ENCODE measurements at places on chromosomes 3 and 15. TPM values are rescaled to one million over a fixed set of nuclear protein-coding genes. Genes with fewer than 3 reads are reported as not detected.

GRCh38 chr3:112579232-112579631, 17.4 kb downstream of the SLC35A5 start:
- no peak for DNase-seq

DCLK3 gene
- total RNA-seq = 1.4 TPM

APBA2 gene
- total RNA-seq = 12.8 TPM

- DNase-seq = no peak
These were observed 191.3 kb downstream of the FOXP1 start for GRCh38 chr3:71392251-71392650.

DNA sequence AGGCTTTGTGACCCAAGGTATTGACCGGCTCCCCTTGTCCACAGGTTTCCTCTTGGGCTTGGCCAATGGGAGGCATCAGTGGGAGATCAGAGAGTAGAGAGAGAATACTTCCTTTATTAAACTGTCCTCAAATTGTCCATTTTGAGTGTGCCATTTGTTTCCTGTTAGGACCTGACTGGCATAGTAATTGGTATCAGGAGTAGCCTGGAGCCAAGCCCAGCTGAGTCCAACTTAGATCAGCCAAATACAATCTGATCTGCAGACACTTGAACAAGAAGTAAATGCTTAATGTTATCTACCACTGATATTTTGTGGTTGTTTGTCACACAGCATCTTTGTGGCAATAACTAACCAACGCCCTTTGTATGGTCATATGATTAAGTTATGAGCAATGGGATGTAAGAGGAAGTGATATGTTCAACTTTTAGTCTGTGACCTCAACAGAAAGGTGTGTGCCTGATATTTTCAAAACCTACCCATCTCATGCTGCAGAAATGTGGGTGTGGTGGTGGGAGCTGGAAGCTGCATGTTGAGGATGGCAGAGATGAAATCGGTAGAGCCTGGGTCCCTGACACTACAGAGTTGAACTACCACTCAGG, 13.3 kb downstream of the MYD88 start:
- no peak for DNase-seq

ABTB1 gene
- total RNA-seq = 11.4 TPM

GRCh38 chr3:131242201-131242600, 139.4 kb upstream of the NUDT16 start:
- no peak for DNase-seq

DNA sequence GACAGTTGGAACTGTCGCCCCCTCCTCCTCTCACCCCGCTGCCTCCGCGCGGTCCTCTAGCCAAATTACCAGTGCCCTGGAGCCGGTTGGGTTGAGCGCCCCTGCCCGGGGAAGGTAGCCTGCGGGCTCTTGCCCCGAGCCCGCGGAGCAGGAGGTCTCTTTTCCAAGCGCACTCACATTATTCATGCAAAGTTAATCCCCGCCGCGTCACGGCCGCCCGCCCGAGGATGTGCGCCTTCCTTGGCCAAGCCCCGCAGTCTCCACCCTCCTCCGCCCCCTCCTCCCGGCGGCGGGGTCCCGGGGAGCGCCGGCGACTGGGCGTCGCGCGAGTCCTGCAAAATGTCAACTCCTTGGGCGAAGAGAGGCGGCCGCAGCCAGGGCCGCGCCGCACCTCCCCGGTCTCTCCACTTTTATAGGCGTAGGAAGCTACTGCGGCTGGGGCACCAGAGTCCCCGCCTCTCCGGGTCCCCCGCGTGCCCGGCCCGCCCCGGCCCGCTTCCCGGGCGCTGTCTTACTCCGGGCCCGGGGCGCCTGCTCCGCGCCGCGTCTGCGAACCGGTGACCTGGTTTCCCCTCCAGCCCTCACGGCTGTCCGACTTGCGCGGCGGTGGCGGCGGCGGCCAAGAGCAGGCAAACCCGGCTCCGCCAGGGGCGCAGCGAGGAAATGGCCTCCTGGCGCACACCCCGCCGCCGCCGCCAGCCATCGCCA, at the start of gene THRB:
TSS of gene THRB (minus strand) at position 233 of the 708 bp plus-strand sequence.
- no peak for DNase-seq

SLC28A1 gene
- total RNA-seq = 0.11 TPM

GRCh38 chr15:90882781-90883525, 1.4 kb upstream of the FES start:
- DNase-seq = no peak

FGD5 gene
- total RNA-seq = 25.7 TPM

DNA sequence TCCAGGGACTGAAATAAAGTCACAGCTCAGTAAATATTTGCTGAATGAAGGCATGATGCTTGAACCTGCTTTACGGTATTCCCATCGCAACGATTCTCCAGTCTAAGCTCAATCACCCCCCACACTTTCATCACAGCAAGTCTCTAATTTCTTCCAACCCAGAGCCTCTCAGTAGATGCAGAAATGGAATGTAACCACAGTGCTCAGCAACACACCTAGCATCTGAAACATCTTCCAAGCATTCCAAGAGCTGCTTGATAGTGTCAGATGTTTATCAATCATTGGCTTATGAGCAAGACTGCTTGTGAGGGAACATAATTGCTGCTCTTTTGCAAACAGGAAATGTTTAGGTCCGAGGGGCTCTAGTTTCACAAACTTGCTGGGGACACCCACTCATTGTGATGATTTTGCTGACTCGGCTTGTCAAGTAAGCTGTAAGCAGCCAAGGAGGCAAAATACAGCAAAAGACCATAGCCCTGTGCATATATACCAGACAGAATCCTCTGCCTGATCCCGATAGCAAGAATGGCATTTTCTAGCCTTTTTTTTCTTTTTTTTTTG, 751.2 kb downstream of the NR2F2 start:
- no peak for DNase-seq

CISH gene
- total RNA-seq = 5.0 TPM

LIPH gene
- total RNA-seq = 10.1 TPM

GRCh38 chr15:48411971-48412591, 80.9 kb downstream of the DUT start:
- DNase-seq = no peak

- no peak for DNase-seq
These were observed 186.5 kb downstream of the NSMCE3 start for GRCh38 chr15:29083161-29083560.

ALDH1A3 gene
- 11.2 TPM for total RNA-seq

- DNase-seq = no peak
These were observed 257.9 kb downstream of the UACA start for GRCh38 chr15:70505411-70505919.

GPR149 gene
- not detected for total RNA-seq

DNA sequence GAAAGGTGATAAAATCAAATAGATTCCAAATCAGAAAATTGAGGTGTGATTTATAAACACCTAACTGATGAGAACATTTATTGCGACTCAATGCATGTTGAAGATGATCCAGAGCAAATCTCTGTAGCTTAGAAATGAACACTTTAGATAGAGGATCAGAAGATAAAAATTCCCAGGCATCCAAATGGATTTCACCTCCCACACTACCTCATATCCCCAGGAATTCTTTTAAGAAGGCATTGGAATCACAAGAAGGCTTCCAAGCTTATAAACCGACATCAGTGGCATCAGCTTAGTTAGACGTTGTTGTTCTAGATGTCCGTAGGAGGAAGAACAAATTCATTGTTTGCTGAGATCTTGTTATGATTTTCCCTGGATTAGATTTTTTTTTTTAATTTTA, 154.4 kb downstream of the EBLN2 start:
- DNase-seq = no peak

- DNase-seq = no peak
These were observed 50.6 kb upstream of the ULK4 start for GRCh38 chr3:42012383-42012934.

DNAH12 gene
- 0.37 TPM for total RNA-seq

- no peak for DNase-seq
These were observed 28.9 kb downstream of the CHD2 start for GRCh38 chr15:92929002-92929401.

DNA sequence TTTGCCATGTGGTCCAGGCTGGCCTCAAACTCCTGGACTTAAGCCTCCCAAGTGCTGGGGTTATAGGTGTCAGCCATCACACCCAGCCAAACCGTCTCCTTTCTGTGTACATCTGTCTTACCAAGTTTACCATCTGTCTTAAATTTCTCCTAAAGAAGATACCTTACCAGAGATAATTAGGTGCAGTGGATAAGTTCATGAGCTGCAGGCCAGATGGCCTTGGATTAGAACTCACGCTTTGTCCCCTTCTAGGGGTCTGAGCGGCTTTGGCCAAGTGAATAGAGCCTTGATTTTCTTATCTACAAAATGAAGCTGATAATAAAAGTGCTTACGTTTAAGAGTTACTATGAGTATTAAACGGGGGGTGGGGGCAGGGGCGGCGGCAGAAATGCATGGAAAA, 103.9 kb downstream of the SUCLG2 start:
- DNase-seq = no peak

- no peak for DNase-seq
These were observed 78.6 kb downstream of the CTNNB1 start for GRCh38 chr3:41277790-41278465.

DNA sequence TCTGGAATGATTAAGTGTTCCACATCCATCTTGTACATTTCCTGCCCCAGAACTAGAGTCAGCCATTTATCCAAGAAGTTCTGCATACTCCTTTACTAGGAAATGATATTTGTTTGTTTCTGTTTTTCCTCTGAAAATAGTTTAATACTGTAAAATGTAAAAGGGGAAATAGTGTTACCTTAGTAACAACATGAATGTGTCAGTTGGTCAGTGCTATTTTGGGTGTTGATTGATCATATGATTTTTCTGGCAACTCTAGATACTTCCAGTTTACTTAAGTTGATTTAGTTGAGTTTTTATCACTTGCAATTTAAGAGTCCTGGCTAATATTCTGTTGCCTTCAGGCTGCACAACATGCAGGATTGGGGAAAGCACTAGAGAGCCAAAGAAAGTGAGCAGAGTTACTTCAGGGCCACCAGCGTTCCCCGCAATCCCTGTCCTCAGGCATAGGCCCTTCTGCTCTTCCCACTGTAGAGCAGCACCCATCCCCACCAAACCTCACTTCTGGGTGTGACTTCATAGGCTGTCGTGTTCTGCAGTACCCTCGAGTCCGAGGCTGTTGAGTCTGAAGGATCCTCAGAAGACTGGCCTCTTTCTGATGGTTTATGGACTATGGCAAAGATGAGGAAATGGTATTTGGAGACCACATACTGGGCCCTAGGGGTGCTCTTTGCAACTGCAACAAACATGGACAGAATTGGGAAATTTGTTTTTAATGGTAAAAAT, 69.0 kb downstream of the CHD2 start:
- no peak for DNase-seq

MNS1 gene
- 7.1 TPM for total RNA-seq

DNA sequence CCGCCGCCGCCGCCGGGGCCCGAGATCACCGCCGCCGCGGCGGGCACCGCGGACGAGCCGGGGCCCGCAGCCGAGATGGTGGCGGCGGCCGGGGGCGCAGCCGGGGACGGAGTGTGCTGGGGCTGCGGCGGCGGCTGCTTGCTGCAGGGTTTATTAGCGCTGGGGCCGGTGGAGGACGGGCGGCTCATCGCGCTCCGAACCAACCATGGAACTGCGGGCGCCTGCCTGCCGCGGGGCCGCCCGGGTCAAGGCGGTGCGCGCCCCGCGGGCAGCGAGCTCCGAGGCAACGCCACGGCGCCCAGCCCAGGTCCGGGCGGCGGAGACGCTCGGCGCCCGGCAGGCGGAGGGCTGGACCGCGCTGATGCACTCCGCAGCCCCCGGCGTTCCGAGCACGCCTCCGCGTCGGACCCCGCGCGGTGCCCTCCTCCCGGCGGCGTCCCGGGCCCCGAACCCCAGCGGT, 277 bp downstream of the SIAH2 start:
- no peak for DNase-seq

- DNase-seq = no peak
These were observed 15.8 kb downstream of the ESYT3 start for GRCh38 chr3:138450181-138450580.

IRAK2 gene
- total RNA-seq = 2.9 TPM

DNA sequence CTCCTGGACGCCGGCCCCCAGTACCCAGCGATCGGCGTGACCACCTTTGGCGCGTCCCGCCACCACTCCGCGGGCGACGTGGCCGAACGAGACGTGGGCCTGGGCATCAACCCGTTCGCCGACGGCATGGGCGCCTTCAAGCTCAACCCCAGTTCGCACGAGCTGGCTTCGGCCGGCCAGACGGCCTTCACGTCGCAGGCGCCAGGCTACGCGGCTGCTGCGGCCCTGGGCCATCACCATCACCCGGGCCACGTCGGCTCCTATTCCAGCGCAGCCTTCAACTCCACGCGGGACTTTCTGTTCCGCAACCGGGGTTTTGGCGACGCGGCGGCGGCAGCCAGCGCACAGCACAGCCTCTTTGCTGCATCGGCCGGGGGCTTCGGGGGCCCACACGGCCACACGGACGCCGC, 956 bp downstream of the ZIC1 start:
- no peak for DNase-seq

WDR93 gene
- not detected for total RNA-seq

DNA sequence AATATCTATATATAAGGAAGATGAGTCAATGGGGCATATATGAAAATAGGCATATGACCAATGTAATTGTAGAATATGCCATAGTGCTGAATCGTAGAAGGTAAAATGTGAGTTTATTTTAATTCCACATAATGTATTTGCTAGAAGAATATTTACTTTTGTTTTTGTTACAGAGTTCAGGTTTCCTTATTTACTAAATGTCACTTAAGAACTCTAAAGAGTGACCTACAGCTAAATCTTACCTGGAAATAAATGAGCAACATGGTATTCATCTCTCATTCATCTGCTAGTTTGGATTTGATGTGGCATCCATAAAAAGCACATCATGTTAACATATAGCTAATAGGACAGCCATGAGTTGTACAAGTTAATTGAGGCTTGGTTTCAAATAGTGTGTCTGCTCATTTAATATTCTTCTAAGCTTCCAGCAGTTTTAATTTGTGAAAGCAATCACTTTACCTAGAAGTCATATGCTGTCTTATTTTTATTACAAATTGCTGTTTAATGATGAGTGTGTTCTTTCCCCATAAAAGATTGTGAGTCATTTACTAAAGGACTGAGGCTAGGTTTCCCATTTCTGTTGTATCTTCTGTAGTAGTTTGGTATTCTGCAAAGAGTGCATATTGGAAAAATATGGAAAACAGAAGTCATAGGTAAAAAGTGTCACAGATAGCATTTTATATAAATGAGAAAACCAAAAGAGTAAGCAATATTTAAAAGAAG, 222.1 kb upstream of the POU1F1 start:
- no peak for DNase-seq

GRCh38 chr3:37836589-37836988, 25.1 kb upstream of the CTDSPL start:
- no peak for DNase-seq

TOPBP1 gene
- total RNA-seq = 61.5 TPM

CERS3 gene
- 2.3 TPM for total RNA-seq

RASGRP1 gene
- total RNA-seq = 0.74 TPM

All from urinary bladder (tissue), 4 donors.